ENCODE measurements at places on chromosomes 11 and 22.

DNA sequence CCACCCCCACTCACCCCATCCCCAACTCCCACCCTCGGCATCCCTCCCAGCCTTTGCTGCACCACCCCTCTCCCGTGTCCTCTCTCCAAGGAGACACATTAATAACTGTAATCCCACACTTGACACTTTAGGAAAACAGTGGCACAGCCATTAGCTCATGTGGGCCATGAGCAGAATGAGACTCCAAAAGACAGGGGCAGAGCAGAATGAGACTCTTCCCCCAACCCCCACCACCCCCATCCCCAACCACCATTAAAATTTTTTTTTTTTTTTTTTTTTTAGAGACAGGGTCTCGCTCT is 6.2 kb upstream of the SLCO2B1 start:
- DNase-seq, result no peak

DNA sequence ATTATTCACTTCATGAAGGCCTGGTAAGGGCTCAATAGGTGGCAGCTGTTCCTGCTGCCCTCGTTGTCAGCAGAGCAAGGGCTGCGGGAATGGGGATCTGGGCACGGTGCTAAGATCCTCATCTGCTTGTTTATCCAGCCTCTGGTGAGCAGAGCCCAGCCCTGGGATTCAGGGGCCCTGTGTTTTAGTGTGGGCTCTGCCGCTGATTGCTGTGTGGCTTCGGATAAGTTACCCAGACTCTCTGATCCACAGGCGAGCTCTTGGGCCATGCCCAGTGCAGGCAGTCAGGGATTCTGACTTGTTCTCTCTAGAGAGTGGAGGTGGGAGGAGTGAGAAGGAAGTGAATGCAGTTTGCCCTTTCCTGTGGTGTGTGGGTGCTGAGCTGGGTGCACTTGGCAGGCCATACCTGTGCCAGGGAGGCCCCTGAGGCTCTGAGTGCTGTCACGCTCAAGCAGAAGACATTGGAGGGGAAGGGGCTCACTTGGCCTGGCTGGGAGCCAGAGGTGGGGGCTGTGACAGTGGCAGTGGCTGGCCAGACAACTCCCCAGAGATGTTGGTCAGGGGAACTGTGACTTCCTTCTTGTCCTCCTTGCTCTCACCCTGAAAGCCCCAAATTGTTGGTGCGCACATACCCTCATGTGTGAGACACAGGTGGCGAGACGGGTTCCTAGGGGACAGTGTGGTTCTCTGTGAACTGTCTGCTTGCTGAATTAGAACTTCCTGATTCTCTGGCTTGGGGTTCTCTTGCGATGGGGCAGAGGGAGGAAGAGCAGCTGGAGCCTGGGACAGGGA is 43.7 kb downstream of the CD82 start:
- no peak for DNase-seq

DNA sequence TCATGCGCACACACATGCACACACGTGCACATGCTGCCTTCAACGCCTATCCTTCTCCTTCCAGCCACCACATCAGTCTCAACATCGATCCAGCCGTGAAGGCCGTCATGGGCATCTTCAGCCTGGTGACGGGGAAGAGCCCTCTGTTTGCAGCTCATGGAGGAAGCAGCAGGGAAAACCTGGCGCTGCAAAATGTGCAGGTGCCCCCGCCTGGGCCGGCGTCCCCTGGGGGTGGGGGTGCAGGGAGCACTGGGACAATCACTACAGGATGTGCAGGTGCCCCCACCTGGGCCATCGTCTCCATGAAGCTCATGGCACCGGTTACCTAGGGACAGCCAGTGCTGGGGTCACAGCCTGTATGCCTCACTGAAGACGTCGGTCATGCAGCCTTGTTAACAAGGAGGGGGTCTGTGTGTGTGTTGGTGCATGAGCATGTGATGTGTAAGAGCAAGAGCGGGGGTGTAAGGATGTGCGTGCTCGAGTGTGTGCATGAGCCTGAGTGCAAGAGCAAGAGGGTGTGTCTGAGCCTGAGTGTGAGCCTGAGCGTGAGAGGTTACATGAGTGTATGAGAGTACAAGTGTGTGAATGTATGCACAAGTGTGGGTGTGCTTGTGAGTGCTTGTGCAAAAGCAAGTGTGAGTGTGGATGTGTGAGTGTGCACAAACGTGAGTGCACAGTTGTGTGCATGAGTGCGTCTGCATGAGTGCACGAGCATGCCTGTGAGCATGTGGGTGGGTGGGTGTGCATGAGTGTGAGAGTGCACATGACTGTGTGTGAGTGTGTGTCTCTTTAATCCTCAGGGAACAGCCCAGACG is 31.5 kb downstream of the NADSYN1 start:
- DNase-seq, result no peak

DNA sequence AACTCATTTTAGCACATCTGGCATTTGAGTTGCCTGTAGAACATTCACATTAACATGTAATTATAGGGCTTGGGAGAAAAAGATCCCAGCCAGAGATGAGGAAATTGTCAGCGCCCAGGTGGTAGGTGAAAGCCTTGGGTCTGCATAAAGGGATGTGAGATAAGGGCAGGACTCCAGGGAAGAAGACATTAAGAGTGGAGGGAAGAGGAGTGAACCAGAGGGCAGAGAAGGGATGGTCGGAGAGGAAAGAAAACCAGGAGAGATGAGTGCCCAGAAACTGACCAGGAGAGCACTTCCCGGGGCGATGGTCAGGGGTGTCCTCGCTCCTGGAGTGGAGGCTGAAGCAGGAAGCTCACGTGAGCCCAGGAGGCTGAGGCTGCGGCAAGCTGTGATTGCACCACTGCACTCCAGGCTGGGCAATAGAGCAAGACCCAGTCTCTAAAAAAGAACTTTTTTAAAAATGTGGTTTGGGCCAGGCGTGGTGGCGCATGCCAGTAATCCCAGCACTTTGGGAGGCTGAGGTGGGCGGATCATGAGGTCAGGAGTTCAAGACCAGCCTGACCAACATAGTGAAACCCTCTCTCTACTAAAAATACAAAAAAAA is 20.3 kb upstream of the DGKZ start:
- no peak for DNase-seq

DNA sequence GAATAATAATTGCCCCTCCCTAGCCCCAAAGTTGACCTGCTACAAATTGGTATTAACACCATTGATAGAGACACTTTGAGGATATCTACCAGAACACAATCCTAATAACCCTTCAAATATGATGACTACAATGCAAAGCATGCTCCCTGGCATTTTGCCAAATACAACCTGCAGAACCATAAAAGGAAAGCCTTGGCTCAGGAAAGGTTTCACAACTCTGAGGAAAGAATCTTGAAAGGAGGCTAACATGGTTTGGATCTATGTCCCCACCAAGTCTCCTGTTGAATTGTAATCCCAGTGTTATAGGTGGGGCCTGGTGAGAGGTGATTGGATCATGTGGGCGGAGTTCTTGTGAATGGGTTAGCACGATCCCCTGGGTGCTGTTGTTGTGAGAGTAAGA is 140.4 kb upstream of the ARHGAP42 start:
- DNase-seq, result peak; percentile 37

GRCh38 chr11:131370090-131370751 is at the start of gene NTM:
Gene NTM (plus strand): TSS chr11:131370615.
- DNase-seq, result peak; percentile 84

GRCh38 chr11:45087086-45087899 is 59.1 kb upstream of the PRDM11 start:
- no peak for DNase-seq

GRCh38 chr11:65206441-65206841 is 24.7 kb downstream of the CAPN1 start:
- no peak for DNase-seq

DNA sequence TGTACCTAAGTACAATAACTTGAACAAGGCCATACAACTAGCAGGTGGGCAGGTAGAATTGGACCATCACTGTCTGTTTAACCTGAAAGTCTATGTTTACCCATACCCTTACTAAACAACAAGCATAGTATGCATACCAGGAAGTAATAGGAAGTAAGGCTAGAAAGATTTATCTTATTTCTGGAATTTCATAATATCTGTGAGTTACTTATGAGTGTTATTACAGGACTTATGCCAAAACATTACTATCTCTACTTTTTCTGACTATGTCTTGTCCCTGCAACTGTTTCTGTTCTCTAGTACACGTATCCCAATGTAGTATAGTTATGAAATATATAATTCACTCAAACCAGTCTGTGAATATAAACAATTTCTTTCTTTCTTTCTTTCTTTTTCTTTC is 1400.8 kb upstream of the TENM4 start:
- no peak for DNase-seq

- no peak for DNase-seq
Observed at GRCh38 chr11:76453248-76453647, 8.4 kb downstream of the EMSY start.

GRCh38 chr11:93389737-93390136 is 59.2 kb downstream of the DEUP1 start:
- DNase-seq, result no peak

DNA sequence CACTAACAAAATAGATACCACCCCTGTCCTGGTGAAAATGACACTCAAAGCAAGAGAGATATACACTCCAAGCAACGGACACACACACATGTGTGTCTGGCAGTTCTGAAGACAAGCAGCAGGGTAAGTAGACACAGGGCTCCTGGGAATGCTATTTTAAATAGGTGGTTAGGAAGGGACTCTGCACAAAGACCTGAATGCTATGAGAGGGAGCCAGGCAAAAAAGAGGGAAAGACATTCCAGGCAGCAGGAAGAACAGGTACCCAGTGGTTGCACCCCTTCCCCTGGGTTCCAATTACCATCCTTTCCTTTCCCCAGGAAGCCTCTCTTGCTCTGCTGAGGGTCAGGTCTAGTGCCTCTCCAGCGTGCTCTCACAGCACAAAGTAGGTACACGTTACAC is 3.0 kb downstream of the UFD1 start:
- DNase-seq, result no peak

DNA sequence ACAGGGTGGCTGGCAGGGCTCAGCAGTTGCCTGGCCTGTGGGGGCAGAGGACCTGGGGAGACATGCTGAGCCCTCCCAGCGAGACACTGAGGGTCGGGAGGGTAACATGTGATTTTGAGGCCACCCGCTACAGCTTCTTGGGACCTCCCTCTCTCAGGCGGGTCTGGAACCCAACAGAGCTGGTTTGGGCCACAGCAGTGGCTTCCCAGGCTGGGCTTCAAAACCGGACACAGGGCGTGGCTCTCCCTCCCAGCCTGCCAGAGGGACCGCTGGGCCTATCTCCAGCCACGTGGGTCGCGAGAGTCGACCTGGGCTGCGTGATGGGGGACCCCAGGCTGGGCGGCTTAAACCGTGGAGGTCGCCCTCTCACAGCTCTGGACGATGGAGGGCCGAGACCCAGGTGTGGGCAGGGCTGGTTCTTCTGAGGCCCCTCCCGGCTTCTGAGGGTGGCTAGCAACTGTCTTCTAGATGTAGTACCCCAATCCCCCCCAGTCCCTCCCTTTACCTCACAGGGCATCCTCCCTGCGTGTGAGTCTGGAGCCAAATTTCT is 91.7 kb downstream of the KCNQ1 start:
- no peak for DNase-seq

DNA sequence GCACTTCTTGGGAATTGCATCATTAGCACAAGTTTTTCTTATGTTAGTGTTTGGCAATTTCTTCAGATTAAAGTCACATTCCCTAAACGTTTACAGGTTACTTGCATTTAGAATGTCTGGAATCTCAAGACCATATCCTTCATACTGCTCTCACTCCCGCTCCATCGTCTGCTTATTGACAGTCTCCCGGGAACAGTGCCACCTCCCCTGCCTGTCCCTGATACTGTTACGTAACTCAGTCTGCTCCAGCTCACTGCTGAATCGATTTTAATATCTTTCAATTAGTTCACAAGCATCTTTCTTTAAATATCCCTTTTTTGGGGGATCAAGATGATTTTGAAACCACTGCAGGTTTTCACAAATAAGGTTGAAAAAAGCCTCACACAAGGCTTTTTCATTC is 48.2 kb downstream of the GLYATL2 start:
- no peak for DNase-seq

- peak; percentile 84 for DNase-seq
Observed at GRCh38 chr11:7657306-7658025, 15.8 kb downstream of the CYB5R2 start.

DNA sequence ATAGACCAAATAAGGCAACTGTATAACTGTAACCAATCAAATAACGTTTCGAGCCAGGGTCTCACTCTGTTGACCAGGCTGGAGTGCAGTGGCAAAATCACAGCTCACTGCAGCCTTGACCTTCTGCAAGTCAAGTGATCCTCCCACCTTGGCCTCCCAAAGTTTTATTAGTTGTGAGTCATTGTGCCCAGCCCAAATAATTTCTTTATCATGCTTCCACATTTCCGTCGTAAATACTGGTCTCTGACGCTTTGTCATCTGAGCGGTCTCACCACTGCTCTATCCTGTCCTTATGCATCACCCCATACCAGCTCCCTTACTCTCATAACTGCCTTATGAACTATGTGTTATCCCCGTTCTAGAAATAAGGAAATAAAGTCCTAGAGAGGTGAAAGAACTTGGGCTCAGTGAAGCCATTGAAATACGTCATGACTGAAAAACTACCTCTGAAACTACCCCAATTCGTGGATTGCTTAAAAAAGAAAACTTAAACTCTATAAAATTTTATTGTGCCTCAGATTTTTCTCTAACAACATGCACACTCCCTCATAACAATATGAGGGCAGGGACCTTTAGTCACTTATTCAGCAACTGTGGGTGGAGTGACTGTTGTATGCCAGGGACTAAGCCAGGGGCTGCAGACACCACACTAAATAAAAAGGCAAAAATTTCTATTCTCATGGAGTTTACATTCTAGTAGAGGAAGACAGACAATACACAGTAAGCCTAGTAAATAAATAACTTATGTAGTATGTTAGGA is 15.8 kb upstream of the RTN4RL2 start:
- DNase-seq, result no peak

DNA sequence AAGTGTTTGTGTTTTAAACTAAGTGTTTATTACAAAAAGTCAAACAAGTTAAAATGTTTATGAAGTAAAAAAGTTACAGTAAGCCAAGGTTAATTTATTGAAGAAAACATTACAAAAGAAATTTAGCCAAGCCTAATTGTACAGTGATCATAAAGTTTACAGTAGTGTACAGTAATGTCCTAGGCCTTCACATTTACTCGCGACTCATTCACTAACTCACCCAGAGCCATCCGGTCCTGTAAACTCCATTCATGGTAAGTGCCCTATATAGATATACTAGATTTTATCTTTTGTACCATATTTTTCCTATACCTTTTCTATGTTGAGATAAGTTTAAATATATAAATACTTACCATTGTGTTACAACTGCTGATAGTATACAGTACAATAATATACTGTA is 481.8 kb upstream of the TENM4 start:
- DNase-seq, result no peak

- DNase-seq, result no peak
Observed at GRCh38 chr22:44719586-44720368, 17.8 kb downstream of the PRR5 start.

DNA sequence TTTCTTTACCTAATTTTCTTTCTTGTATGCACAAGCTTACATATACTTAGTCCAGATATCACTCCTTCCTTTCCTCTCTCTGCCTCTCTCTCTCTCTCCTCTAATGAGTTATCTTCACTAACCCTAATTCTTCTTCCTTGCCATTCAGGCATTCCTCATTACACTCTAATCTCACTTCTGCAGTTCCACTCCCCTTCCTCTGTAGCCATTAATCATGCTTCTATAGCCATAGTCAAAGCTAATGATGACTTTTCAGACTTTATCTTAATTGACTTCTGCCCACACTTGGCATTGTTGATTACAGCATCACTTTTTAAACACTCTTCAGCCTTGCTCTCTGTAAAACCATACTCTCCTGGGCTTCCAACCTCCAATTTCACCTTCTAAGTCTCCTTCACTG is 35.3 kb upstream of the SC5D start:
- DNase-seq, result no peak
